ENCODE measurements at places on chromosomes 1 and 21.

GRCh38 chr1:74245168-74245772 is 10.1 kb downstream of the TNNI3K start:
- DNase-seq = no peak

DNA sequence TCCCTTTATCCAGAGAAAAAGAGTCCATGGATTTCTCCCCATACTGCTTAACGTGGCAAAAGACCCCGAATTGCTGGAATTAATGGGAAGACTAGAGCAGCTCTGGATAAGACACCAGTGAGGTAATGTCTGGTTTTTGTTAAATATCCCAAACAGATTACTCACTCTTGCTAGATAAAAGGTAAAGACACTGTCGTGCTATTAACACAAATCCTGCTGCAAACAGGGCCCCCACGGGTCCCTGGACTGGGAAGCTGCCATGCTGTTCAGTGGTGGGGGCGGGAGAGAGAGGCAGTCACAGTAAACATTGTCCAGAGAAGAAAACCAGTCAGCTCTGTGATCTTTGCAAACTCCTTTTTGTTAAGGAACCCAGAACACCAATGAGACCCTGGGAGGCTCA is 15.2 kb upstream of the SRP9 start:
- DNase-seq = no peak

DNA sequence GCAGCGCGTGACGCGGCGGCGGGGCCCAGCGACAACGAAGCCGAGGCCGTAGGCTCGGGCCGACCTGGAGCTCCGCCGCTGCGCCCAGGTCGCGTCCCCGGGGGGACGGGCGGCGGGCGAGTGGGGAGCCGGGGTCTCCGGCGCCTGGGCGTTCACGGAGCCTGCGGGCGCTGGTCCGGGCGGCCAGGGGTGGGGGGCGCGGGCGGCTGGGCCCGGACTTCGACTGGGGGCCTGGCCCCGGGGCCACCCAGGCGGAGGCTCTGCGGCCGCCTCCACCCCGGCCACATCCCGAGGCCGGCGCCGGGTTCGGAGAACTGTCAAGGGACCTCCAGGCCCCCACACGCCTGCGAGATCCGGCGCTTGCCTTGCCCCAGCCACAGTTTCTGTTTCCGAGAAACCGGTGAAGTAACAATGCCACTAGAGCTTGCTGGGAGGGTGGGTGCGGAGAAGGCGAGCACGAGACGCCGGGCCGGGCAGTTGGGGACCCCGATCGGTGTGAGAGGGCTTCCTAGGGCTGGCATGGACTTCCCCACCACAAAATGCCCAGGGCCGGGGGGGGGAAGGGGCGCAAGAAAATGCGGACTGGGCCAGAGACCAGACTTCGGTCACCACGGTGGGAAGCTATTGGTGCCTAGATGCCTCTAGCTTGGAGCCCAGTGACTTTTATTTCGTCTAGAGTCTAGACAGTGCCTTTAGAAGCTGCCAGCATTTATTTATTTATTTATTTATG is 501 bp downstream of the FBXO6 start:
- no peak for DNase-seq

DNA sequence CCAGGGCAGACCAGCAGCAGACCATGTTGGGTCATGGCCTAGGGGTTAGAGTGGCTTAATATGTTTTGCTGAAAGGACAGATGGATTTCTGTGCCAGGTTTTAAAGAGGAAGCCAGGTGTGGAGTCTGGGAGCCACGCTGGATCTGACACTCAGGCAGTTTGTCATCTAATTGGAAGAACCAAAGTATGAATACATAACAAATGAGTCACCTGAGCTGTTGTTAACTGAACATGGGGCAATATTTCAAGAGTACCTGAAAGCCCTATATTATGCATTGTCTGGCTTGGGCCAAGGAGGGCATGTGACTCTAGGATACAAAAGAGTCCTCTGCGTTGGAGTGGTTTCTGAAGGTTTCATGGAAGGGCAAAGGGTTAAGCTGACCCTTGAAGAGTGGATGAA is 70.6 kb downstream of the LMO4 start:
- DNase-seq = no peak

DNA sequence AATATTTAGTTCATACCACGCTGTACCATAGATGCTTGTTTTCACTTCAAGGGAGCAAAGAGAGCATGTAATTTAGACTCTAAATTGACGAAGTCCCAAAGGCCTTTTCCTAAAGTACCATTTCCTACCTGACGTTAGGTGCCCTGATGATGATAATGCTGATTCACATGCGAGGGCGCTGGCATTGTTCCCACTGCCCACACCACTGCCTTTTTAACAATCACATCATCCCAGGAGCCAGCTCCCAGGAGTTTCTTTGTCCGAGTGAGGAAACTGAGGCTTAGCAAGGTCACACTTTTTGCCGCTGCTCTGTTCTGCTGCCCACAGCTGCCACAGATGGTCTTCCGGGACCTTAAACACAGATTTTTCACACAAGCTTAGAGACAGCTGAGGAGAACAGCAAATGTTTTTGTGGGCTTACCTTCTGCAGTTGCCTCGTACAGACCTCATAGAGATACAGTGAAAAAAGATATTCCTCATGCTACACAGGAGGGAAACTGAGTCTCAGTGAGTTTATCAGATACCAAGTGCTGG is 69.4 kb downstream of the EVA1C start:
- DNase-seq = no peak

- no peak for DNase-seq
These were observed 48.9 kb downstream of the INKA2 start for GRCh38 chr1:111690306-111690617.

Data from amygdala (tissue), 56 donors.